Kidney epithelial cell (primary cell): ENCODE measurements at places on chromosomes 12 and 14.

DNA sequence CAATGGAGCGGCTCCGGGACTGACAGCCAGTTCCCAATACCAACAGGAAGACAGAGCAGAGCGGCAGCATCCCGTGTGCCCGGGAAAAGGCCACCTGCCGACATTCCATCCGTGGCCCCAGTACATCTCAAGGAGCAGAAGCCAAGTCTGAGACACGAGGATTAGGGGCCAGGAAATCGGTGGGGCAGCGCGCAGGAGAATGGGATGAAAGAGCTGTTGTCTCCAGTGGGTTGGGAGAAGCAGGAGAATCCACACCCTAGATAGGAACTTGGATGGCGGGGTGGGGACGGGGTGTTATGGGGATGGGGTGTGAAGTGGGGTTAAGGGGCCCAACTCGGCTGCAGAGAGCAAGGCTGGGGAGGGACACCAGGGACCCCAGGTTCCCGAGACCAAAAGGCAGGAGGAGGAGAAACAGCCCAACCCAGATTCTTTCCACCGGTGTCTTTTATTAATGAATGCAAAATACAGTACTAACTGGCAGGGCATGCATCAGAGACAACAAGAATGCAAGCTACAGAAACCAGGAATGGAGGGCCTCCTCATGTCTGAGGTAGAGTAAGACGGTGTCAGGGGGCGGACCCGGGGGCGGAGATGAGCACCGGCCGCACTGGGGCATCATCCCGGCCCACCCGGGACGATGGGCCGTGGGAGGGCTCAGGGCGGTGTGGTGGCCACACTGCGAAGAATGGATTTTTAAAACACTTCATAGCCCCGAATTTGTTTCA is 50.3 kb downstream of the BEGAIN start:
- DNase-seq = no peak

DNA sequence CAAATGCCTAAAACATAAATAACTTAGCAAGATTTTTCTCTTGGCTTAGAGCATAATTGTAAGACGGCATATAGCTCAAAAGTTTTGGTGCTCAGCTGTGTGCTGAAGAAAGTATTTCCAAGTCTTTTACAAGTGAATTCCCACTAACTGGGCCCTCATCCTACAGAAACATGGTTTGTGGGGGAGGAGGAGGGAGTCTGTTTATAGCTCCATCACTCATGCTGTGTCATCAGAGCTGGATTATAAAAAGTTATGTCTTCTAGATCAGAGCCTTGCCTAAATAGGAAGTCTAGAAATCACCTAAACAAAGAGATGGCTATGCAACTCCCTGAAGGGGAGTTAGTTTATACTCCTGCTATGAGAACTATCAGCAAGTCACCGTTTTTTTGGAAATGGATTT is 65.9 kb upstream of the OTOGL start:
- peak; percentile 14 for DNase-seq

DNA sequence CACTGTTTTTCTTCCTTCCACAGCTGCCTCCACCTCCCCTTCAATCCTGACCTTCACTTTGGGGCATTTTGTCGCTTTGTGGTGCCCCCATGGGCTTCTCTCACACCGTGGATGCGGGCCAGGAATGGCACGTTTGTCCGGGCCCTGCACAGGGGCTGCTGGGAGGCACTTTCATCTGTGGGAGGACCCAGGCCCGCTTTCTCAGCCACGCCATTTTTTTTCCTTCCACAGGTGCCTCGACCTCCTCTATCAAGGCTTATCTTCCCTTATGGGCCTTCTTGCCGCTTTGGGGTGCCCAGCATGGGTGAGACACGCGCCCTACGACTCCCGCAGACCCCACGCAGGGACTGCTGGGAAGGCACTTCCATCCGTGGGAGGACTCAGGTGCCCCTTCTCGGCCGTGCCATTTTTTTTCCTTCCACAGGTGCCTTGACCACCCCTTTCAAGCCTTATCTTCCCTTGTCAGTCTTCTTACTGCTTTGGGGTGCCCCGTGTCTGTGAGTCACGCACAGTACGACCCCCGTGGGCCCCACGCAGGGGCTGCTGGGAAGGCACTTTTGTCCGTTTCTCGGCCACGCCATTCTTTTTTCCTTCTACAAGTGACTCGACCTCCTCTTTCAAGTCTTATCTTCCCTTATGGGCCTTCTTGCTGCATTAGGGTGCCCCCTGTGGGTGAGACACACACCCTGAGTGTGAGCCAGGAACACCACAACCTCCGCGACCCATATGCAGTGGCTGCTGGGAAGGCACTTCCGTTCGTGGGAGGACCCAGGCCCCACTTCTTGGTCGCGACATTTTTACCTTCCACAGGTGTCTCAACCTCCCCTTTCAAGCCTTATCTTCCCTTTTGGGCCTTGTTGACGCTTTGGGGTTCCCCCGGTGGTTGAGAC is 270.7 kb downstream of the ALG10 start:
- DNase-seq = no peak

GRCh38 chr12:12051668-12052067 is 19.1 kb upstream of the BCL2L14 start:
- no peak for DNase-seq

DNA sequence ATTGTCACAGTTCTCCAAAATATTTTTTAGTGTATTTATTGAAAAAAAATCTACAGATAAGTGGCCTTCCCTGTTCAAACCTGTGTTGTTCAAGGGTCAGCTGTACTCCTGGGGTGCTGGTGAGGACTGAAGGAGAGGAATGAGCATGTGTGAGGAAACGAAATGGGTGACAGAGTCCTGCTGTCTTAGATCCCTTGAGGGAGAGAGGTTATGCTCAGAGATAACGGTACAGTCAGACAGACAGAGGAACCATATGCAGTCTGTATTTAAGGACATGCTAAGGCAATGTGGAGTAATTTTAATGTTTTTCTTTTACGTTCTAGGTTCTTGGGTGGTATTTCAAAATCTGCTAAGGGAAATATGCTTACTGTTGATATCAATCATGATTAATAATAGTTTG is 352.9 kb upstream of the RGS6 start:
- DNase-seq = no peak

DNA sequence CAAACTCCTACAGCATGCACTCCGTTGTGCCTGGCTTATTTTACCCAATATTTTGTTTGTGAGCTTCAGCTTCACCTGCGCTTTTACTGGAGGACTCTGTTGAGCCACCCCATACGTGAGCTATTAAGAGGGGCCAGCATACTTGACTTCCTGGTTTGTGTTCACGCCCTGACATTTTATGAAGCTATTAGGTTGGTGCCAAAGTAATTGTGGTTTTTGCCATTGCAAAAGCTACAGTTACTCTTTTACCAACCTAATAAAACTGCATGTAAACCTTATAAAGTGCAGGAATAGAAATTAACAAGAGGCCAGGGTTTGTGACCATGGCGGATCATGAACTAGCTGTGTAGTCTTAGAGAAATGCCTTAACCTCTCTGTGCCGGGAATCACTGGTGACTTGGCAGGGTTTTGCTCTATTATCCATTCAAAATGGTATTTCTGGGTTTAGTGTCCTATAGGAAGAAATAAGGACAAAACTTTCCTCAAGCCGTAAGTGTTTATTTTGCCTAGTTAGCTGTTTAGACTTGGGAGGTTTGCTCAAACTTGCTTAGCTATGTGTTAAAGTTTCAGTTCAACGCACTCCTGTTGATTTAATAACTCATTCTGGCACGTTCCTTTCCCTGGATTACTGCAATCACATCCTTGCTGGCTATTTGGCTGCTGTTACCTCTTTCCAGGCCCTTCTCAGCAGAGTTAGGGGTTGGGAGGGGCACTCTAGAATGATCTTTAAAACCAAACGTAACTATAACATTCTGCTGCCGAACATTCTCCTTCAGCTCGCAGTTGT is 1027.6 kb downstream of the BCL11B start:
- DNase-seq = no peak

DNA sequence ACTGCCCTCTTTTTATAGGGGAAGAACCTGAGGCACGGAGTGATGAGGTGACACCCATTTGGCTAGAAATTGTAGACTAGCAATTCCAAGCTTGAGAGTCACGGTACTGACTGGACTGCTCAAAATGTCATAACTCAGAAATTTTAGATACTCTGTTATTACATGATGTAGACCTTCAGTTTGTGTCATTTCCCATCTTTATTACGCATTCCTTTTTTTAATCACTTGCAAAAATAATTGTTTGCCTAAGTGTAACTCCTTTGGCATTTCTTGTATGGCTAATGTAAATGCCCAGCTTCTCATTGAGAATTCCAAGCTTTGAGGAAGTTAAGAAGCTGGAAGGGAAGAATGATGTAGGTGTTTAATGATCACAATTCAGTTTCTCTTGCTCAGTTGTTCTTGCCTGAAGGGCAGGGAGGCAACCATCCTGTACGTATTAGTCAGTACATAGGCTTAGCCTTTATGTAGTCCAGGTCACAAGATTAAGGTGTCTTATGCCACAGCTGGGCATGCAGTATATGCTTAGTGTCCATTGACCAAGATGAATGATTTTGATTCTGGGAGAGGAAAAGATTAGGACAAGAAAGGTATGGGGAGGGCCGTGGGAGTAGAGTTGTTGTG is 68.2 kb upstream of the EVL start:
- DNase-seq = no peak

- no peak for DNase-seq
Measured at GRCh38 chr14:60637479-60638315, 11.6 kb downstream of the SIX1 start.

GRCh38 chr14:69117020-69117767 is 35.7 kb downstream of the DCAF5 start:
- DNase-seq = no peak

DNA sequence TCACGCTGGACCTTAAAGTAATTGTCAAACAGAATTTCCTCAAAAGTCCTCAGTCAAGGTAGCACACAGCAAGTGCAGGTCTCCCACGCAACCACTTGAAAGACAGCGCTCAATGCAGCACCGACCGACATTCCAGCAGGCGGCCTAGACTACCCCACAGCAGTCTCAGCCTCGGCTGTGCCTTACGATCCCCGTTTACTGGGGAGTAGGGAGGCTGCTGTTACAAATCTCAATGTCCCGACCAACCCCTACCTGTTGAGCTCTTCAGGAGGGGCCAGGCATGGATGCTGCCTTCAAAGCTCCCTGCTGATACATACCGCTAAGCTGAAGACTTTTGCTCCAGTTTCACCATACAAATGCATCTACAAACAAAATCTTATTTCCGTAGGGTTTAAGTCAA is 21.8 kb downstream of the VPS37B start:
- no peak for DNase-seq

- DNase-seq = no peak
Measured at GRCh38 chr12:93608313-93608712, 35.8 kb downstream of the SOCS2 start.

DNA sequence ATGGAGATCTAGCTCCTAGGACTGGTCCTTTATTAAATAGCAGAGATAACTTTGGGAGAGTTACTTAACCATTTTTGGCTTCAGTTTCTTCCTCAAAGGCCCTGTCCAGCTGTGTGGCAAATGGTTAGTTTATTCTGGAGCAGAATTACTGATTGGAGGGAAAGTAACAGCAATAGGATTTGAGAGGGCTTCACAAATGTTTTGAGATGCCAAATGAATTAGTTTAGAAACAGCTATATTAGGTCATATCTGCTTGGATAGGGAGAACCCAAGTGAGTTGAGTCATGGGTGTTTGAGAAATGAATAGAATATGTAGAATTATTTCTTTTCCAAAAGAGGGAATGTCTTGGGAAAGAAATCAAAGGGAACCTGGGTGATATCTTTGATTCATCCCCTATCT is 17.5 kb downstream of the RASSF3 start:
- DNase-seq = no peak

GRCh38 chr12:92473564-92473963 is 229.2 kb upstream of the PLEKHG7 start:
- DNase-seq = no peak
